Body of pancreas (tissue), 4 donors: ENCODE measurements at places on chromosomes 5 and 9.
A peak's percentile ranks its signal among the peaks of the same experiment; 100 is the strongest.

DNA sequence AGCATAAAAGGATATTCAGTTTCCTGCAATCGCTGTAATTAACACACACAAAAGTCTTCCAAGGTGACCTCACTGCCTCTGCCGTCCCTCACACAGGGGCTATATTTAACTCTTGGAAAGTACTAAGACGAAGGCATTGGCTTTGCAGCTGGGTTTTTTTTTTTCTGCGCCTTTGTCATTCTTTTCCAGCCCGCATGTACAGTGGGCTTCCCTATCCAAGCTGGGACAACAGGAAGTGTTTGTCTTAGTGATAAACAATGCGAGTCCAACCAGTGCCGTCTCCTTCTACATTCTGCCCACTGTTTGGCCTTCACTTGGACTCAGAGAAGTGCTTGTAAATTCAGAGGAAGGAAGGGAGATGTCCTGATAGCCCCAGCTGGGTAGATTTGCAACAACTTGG lies 17.6 kb downstream of the AFAP1L1 start:
- H3K4me1 ChIP-seq, result no peaks in the 10 kb centered on the region
- H3K27ac ChIP-seq, result peak overlapping the region; percentile 26
- DNase-seq, result no peak

GRCh38 chr9:106228861-106229260 lies 534.5 kb downstream of the TMEM38B start:
- no peaks in the 10 kb centered on the region for H3K27me3 ChIP-seq
- no peaks in the 10 kb centered on the region for H3K4me1 ChIP-seq
- no peak overlapping the region for H3K27ac ChIP-seq
- DNase-seq, result no peak

- DNase-seq, result no peak
- H3K4me1 ChIP-seq, result no peaks in the 10 kb centered on the region
- H3K27ac ChIP-seq, result no peak overlapping the region
- H3K4me3 ChIP-seq, result no peak overlapping the region
Measured at GRCh38 chr5:9624196-9624947, 5.8 kb downstream of the TAS2R1 start.

DNA sequence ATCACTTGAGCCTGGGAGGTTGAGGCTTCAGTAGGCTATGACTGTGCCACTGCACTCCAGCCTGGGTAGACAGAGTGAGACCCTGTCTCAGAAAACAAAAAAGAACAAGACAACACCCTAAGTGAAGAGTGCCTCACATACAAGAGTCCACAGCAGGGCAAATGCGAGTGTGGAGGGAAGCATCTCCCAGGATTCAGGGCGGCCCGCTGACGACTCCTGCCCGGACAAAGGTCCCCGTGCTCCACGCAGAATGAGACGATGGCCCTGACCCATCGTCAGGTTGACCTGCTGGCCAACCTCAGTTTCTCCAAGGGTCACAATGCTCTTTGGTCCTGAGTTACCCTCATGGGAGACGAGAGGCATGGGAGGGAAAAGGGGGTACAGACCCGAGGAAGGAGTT lies 18.3 kb downstream of the MRNIP start:
- no peak overlapping the region for H3K27ac ChIP-seq
- no peak overlapping the region for H3K4me3 ChIP-seq
- no peak for DNase-seq
- no peaks in the 10 kb centered on the region for H3K27me3 ChIP-seq

- H3K27ac ChIP-seq, result peak overlapping the region; percentile 28
- no peak for DNase-seq
- peaks cover 14% of the 10 kb centered on the region for H3K4me1 ChIP-seq
- H3K36me3 ChIP-seq, result no peaks in the 10 kb centered on the region
- no peaks in the 10 kb centered on the region for H3K27me3 ChIP-seq
- no peak overlapping the region for H3K4me3 ChIP-seq
Measured at GRCh38 chr9:35618854-35619799, 914 bp upstream of the CD72 start.

DNA sequence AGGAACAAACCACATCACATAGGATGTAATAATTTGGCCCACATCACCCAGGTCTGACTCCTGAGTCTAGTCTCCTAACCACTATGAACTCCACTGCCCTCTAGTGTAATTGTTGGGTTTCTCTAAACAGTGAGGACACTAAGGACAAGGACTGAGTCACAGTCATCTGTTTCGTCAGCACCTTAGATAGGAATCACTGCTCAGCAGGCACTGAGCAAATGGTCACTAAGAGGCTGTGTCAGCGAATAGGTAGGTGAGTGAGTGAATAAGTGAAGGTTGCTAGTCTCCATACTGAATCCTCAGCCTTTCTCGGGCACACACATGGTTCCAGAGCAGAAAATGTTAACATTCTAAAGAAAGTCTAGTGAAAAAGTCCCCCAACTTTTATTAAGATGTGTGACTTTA lies 278.6 kb downstream of the SPOCK1 start:
- H3K27me3 ChIP-seq, result no peaks in the 10 kb centered on the region
- H3K4me3 ChIP-seq, result no peak overlapping the region
- H3K27ac ChIP-seq, result no peak overlapping the region

DNA sequence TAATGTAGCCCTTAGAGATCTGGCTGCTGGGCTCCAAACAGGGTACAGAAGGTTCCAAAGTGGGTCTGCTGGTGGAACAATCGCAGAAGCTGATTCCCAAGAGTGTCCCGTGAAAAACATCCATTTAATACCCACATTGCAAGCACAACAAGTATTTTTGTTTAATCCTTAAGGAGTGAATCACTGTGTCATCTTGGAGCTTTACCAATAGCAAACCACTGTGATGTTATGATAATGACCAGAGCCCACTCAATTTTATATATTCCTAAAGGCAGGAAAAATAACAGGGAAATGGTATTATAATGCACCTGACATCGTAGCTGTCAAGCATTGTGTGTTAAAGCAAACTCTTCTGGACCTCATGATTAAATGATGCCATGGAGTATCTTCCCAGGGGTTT lies 291.9 kb downstream of the FBXL7 start:
- H3K36me3 ChIP-seq, result no peaks in the 10 kb centered on the region
- no peaks in the 10 kb centered on the region for H3K27me3 ChIP-seq
- DNase-seq, result no peak
- no peak overlapping the region for H3K4me3 ChIP-seq
- no peaks in the 10 kb centered on the region for H3K4me1 ChIP-seq
